ENCODE measurements at places on chromosomes 13 and 19.

- no peak for DNase-seq
Observed at GRCh38 chr13:40776232-40776631, 5.2 kb upstream of the MRPS31 start.

- no peak for DNase-seq
Observed at GRCh38 chr19:15548648-15549047, 40.3 kb downstream of the CYP4F22 start.

GRCh38 chr13:39765801-39766463, 110.5 kb downstream of the COG6 start:
- peak; percentile 29 for DNase-seq

DNA sequence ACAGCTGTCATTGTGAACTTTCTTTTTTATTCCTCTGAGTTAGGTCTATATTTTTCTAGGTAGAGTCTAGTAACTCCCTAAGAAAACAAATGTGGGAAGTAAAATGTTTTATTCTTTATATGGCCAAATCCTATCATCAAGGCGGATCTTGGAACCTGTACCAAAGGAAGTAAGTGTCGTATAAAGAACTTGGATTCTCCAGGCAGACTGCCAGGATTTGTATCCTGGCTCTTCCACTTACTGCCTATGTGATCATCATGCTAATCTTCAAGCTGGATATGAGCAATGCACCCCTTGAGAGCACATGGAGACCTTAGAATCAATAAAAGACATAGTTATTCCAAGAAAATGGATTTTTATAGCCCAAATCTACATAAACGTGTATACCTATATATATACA, 286.5 kb downstream of the PCDH17 start:
- no peak for DNase-seq

DNA sequence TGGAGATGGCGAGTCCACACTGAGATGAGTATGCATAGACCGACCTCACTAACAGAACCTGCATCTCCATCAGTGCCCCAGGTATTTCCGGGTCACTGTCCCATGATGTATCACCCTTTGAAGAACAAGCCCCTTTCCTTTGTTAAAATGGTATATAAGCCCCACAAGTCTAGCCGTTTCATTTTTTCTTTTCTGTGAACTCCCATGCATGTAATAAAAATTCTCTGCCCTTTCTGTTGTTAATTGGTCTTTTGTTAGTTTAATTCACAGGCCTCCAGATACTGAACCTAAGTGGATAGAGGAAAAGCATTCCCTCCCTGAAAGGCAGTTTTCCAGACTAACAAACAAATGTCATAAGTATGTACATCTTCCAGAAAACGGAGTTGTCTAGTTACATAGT, 15.0 kb upstream of the CD177 start:
- DNase-seq, result no peak

DNA sequence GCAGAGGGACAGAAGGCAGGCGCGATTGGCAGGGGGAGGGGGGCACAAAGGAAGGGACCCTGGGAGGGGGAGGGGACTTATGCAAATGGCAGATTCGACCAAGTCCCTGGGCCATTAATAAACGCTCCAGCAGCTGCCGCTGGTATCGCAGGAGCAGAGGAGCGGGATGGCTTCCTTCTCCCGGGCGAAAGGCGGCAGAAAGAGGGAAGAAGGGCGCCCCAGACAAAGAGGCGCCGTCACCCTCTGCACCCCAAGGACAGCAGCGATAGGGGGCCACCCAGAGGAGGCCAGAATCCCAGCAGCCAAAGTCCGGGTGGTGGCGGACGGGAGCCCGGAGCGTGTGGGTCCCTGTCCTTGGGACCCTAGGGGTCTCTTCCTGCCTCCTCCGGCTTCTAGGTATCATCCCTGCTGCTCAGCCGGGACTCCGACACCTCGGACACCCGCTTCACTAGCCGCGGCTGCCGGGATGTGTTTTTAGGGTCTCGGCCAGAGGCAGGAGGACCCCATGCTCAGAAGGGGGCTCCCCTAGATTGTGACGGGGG, 1.9 kb downstream of the PTPRS start:
- peak; percentile 22 for DNase-seq

DNA sequence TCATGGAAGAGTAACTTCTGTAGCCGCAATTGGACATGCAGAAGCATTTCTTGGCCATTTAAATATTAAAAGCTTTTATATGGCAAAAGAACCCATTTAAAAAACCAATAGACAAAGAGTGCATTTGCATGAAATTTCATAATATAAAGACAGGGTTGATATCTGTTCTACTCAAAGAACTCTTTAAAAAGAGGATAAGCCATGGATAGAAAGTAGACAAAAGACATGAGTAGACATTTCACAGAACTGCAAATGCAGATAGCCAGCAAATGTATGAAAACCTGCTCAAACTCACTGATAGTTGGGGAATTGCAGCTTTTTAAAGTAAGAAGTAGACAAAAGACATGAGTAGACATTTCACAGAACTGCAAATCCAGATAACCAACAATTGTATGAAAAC, 218.1 kb downstream of the SHISA2 start:
- DNase-seq, result no peak

DNA sequence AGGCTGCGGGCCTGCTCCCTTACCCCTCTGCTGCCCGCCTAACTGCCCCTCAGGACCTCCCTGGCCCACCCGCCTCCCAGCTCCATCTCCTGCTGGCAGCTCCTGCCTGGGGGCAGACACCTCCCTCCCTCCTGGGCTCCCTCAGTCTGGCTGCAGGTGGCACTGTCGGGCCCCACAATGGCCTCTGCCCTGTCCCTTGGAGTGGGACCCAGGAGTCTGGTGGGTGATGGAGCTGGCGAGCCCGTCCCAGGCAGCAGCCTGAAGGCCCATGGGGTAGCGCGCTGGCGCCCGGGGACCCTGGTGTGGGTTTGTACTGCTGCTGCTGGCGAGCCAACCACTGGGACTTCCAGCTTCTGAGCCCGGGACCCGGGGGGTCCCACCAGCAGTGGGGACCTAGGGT, 83.6 kb downstream of the KDM4B start:
- DNase-seq, result no peak

DNA sequence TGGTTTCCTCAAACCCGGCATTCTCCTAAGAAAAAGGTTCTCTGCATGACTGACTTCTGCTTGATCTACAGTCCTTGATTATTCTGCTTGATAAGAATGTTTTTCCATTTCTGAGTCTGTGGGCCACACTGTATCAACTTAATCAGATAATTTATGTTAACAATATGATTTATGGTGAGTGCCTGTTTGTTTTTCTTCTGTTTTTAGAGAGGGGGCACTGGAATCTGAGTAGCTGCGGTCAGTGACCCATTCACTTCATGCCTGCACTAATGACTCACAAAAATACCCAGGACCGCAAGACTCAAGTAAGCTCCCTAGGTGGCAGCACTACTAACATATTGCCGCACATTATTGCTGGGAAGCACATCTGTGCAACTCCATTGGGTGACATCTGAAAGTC, 542.3 kb upstream of the ATXN8OS start:
- no peak for DNase-seq

DNA sequence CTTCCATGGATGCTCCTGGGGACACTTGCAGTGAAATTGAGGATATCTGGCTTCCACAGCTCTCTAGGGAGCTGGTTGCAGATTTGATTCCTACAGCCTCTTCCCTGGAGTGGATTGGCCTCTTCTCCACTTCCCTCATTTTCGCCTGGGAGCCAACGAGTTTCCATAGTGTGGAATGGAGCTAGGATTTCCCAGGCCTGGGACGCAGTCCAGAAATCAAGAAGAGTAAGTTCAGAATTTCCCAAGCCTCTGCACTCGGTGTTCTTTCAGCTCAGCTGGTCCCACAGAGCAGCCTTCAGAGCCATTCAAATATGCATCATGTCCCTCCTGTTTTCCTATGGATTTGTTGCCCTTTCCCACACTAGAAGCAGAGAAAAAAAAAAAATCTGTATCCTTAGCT, 68.2 kb downstream of the RAP2A start:
- DNase-seq, result no peak

Measured in left kidney (tissue), 8 donors.